ENCODE measurements at places on chromosomes 3 and 15.

DNA sequence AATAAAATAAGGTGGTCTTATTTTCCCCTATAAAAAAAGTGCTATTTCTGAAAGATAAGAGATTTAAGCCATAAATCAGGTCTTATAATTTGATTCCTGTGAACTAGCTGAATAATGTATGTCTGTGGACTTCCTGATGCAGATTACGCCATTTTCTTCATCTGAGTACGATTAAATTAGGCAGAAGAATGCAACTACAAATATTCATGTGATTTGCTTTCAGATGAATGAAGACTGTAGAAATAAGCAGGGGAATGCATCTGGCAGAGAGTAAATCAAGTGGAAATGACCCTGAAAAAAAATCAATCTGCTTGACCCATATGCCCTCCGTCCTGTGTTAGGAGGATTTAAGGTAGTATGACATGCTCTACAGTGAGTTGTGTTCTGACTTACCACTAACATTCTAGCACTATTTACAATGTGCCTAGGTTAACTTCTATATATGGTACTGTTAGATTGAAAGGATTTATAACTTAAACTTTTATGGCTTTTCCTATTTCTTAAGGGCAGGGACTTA lies 14.7 kb downstream of the BNIP2 start:
- no peak for DNase-seq

- DNase-seq = no peak
Observed at GRCh38 chr3:39216176-39216790, 23.9 kb upstream of the XIRP1 start.

GRCh38 chr3:149247929-149248691 lies 26.5 kb upstream of the CP start:
- DNase-seq = peak; percentile 63

- no peak for DNase-seq
Observed at GRCh38 chr15:58504674-58505234, 73.0 kb downstream of the LIPC start.

- no peak for DNase-seq
Observed at GRCh38 chr3:18830087-18830486, 318.2 kb upstream of the KCNH8 start.

GRCh38 chr15:65540314-65540713 lies 10.1 kb downstream of the HACD3 start:
- DNase-seq = no peak

DNA sequence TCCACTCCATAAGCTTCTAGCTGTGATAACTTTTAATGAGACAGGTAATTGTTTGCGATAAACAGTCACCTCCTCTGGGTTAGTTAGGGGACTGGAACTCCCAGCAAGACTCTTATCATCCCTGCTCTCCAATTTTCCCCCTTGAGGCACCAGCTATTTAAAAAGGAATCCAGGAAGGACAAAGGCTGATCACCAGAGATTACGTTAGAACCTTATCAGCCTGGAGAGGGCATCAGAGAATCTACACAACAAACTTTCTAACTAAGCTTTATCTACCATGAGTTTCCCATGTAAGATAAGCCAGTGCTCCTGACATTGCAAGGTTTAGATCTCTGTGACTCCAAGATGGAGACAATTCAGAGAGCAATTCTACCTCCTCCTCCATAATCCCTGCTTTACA lies 31.3 kb downstream of the GPR176 start:
- DNase-seq = no peak

DNA sequence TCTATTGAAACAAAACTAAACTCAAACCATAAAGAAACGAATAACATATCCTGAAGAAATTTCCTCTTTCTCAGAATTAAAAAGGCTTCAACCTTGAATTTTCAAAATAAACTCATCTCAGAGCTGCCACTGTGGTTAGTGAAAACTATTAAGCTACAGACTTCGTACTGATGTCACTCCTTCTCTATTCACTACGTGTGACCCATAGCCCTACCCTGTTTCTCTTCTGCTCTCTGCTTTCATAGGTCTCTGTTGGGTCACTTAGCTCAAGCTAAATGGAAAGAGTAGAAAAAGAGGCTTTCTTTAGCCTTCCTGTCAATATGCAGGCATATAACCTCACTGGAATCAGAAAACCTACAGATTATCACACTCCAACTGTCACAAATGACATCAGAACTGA lies 126.6 kb upstream of the MME start:
- DNase-seq = no peak

DNA sequence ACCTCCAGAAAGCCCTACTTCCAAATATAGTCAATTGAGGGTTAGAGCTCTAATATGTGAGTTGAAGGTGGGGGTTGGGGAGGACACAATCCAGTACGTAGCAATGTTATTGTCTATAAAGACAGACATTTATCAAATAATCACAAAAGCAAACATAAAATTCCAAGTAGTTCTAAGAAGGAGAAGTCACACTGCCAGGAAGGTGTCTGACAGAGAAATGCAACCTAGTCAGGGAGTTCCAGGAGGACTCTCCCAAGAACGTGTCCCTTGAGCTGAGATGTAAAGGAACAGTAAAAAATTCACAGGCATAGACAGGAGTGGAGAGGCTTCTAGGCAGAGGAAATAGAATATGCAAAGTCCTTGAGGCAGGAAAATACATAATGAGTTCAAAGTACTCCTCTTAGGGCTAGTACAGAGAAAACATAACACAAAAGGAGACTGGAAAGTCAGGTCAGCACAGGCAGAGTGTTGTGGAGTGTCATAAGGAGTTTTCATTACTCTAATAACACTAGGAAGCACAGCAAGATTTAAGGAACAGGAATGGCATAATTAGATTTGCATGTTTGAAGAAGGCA lies 277.6 kb upstream of the STT3B start:
- no peak for DNase-seq

DNA sequence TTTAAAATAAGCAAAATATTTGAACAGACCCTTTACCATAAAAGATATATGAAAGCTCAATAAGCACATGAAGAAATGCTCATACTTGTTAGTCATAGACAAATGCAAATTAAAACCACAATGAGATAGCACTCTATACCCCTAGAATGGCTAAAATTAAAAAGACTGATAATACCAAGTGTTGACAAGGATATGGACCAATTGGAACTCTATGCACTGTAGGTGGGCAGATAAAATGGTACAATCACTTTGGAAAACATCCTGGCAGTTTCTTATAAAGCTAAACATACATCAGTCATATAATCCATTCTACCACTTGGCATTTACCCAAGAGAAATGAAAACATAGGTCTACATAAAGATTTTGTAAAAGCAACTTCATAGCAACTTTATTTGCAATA lies 293.0 kb upstream of the TLE3 start:
- DNase-seq = no peak

DNA sequence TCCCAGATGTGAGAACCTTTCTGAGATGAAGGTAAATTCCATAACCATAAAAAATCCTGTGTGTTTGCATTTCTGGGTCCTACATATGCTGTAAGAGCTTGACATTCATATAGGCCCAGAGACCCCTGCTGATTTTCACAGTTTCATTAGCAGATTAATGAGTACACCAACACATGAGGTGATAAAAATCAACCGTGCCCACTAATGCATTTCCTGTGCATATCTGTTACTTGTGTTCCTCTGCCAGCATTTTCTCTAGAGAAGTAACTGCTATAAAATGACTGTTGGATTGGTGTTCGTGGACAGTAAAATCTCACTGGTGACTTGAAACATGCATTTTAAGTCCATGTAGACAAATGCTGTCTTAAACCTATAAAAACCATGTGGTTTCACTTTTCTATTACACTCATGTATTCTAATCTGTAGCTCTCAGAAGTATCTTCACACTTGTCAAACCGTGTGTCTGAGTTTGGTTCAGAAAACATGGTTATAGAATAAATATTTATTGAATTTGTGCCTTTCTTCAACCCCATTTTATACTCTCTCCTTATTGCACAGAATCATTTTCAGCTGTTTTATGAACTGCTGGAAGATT lies 14.6 kb downstream of the MAP2K5 start:
- no peak for DNase-seq

DNA sequence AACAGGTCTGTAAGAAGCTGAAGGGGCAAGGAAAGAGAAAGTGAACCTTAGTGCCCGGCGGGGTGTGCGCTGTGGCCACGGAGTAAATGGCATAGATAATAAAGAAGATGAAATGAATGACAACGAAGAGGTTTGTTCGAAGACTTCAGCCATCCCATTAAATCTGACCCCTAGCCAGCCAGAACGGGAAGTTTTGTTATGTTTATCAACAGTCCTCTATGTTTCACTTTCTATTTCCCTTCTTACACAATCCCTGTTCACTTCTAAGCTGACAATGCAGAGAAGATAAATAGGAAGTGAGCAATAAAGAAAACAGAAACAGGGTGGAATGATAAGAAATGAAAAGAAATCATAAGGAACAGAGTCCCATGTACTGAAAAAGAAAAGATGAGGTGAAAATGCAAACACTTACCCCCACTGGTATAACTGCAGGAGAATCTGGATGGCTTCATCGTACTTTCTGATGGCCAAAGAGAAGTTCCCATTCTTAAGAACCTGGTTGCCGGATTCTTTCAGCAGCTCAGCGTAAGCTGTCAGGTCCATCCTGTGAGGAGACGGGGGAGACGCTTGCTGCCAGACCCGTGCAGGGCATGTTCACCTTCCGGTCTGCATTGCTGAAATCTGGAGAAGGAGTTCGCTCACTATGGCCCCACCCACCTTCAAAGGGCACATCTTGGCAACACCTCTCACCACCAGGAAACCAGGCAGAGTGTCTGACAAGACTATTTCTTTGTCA lies 36.8 kb downstream of the TRANK1 start:
- peak; percentile 70 for DNase-seq

GRCh38 chr3:187062526-187063177 lies 76.6 kb downstream of the RPL39L start:
- peak; percentile 22 for DNase-seq

GRCh38 chr15:25695875-25696760 lies 167.0 kb downstream of the ATP10A start:
- no peak for DNase-seq

DNA sequence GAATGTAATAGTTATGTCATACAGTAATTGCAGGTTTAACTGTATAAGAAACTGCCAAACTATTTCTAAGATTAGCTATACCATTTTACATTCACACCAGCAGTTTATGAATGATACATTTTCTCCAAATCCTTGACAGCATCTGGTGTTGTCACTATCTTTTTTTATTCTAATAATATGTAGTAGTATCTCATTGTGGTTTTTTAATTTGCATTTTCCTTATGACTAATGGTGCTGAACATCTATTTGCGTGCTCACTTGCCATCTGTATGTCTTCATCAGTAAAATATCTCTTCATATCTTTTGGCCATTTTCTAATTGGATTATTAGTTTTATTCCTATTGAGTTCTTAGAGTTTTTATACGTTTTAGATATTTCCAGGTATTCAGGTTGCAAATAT lies 994.0 kb upstream of the SEMA6D start:
- DNase-seq = no peak

DNA sequence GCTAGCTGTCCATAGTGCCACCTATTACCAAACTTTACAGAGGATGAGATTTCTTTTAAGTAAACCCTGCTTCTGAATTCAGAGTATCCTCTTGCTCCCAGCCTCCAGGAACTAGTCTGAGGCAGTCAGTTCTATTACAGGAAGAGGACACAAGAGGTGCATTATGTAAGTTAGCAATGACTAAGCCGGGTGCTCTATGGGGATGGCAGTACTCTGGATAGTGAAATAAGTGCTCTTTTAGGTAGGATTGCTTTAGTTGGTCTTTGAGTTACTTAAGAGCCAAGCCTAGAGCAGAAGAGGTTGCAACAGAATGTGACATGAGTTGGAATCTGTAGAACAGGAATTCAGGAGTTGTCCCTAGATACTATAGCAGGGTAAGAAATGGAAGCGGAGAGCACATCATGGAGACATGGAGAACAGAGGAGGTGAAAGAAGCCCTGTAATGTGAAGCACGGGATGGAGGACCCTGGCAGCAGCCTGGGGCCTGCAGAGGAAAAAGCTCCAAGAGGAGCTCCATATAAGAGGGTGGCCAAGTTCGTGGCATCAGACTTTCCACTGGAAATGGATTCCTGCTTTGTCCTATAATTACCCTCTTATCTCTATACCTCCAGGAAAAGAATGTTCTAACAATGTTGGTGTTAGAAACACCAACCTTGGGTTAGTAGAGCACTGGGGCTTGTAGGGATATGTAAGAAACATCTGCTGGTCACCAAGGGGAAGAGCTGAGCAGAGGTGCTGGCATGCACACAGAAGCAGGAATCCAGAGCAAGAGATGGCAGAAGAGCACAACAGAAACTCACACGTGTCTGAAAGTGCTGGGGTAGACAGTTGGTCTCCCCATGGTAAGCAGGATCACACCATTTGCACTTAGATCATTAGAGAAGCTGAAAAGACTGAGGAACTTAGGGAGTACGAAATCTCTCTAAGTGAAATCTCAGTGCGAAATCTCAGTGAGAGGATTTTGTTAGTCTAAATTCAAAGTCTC lies 851.1 kb downstream of the FHIT start:
- no peak for DNase-seq

- DNase-seq = no peak
Observed at GRCh38 chr15:22978691-22979237, 1.4 kb downstream of the CYFIP1 start.

Measured in stimulated activated CD4-positive, alpha-beta T cell treated with anti-CD3 and anti-CD28 coated beads, Interleukin-15, amount 100 ng/mL, for 24 hours (primary cell).